ENCODE measurements at places on chromosomes 7 and 10.
A peak's percentile ranks its signal among the peaks of the same experiment; 100 is the strongest.

DNA sequence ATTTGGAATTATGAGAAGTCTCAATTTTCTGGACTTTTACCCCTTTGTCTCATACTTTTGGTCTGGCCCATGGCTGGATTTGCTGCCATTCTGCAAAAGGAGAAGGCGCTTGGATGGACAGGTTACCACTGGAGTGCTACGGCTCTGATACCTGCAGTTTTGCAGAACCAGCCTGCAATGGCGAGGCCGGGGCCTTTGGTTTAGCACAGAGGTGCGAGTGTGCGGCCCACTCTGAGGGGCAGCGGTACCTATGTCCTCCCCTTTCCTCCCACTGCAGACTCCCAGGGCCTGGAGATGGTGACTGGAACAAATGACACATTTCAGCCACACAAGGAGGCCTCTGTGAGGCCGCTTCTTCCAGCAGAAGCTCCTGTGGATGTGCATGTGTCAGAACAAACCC lies 11.9 kb downstream of the ZNF777 start:
- DNase-seq = no peak

- no peak for DNase-seq
Observed at GRCh38 chr7:38512704-38513103, 118.5 kb downstream of the AMPH start.

GRCh38 chr10:16612115-16612980 lies 90.7 kb upstream of the C1QL3 start:
- no peak for DNase-seq

- DNase-seq = no peak
Observed at GRCh38 chr7:66556549-66557213, 72.0 kb upstream of the KCTD7 start.

GRCh38 chr10:7378602-7379403 lies 32.0 kb downstream of the SFMBT2 start:
- DNase-seq = no peak

DNA sequence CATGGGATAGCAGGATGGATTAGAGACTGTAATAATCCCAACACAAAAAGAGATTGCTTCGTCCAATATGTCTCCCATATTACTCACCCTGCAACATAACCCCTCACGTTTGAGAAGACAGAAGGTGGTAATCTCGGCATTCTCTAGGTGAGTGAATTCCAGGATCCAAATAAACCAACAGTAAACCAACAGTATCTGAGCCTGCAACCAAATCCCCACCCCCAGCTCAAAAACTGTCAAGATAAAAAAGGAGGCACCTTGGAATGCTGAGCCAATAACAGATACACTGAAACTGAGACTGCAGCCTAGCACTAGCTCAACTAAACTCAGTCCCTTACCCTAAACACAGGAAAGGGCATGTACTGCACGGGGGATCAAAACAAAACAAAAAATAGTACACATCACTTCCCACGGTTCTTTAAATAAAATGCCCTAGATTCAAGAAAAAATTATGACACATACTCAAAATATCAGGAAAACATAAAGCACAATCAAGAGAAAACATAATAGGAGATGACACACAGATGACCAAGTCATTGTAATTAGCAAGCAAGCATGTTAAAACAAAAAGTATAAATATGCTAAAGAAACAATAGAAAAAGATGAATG lies 28.0 kb downstream of the IPMK start:
- no peak for DNase-seq

DNA sequence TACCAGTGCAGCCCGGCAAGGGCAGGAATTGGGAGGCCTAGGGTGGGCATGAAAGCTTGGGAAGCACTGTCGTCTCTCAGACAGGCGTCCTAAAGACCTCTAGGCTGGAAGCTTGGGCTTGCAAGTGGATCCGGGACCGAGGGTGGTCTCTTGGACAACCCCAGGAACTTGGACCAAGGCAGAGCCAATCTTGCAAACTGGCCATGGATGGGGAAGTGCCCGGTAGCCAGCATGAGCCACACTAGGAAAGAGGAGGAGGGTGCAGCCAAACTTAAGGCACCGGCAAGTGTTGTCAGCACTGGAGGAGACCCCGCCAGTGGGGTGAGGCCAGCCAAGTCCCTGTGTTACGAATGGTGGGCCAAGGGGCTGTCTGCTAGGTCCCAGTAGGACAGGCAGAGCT lies 8.5 kb downstream of the LRIT2 start:
- no peak for DNase-seq

DNA sequence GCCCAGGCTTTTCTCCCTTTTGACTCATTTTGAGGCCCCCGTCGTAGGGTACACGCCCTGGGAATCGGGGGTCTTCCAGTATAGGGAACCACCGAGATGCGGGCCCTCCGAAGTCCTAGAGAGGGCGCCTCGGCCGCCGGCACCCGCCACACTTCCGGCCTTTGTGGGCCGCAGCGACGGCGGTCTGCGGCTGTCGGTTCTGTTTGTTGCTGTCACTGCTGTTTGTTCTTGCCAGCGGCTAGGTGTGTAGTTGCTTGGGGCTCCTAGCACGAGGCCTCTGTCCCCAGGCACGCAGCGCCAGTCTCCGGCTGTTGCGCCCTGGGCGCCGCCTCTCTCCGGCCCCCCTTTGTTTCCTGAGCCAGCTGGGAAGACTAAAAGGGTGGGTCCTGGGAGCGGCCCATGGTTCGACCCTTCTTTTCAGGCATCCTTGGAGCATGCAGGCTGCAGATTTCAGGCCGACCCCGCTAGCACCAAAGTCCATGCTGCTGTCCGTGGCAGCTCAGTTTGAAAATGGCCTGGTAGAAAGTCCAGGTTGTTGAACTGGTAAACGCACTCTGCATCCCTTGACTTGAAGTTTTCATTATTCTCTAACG lies 17.8 kb upstream of the ZKSCAN1 start:
- DNase-seq = peak; percentile 92

GRCh38 chr10:10850214-10850613 lies 167.5 kb upstream of the CELF2 start:
- no peak for DNase-seq

- no peak for DNase-seq
Observed at GRCh38 chr10:104045151-104046089, 40.3 kb downstream of the COL17A1 start.

DNA sequence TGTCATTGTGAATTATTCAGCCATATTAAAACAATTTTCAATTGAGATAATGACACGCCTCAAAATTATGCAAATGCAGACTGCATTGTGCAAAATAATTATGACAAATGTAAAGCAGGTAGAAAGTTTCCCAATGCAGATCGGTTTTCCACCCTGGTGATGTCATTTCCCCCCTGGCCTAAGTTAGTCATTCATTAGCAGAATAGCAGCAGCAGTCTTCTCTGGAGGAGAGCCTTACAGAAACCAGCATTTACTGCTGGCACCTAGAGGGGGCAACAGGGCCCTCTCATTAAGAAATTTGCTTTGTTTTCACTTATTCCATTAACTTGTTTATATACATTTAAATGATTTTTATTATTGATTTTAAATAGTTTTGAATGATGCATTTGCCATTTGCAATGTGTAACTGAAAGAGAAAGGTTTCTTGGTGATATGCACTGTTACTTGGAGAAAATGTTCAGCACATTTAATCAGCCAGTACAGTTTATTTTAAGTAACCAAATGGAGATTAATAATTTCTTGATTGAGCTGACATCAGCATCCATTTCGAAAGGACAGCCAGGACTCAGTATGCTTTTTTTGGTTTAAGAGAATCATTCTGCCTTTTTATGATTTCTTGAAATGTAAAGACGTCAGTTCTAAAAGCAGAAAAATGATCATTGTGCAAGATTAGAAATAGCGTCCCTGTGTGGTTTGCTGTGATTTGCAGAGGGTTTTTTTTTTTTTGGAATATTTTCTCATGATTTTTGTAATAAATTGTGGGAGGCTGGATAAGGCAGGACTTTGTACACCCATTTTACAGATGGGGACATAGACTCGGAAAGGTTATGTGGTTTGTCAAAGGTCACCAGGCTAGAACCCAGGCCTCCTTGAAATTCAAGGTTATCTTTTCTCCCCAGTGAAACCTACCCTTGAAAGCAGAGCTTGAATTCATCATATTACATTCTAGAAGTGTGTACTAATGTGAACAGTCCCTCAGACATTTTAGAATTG lies 3.5 kb downstream of the ARID5B start:
- no peak for DNase-seq

All from T-helper 2 cell (primary cell).